ENCODE measurements at places on chromosomes 2 and 18.

GRCh38 chr18:39529358-39529757 is 1963.8 kb upstream of the CELF4 start:
- DNase-seq: no peak

DNA sequence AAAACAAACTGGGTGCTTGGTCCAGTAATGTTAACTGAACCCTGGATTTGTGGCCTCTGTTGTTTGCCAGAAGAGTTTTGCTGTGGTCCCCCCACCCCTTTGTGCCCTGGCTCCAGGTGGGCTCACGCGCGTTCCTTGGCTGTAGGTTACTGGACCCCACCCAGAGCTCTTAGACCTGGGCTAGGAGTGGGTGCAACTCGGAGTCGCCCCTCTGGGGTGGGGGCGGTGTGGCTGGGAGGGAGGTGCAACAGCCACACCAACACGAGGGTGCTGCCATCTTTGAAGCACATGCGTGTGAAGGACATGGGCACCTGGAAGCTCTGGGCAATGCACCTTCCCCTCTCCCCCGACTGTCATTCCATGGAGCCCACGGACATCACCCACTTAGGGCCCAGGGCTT is 92.7 kb downstream of the USP40 start:
- no peak for DNase-seq

- no peak for DNase-seq
These were observed 100.8 kb downstream of the CLIP4 start for GRCh38 chr2:29215739-29216608.

GRCh38 chr18:37330173-37330572 is 235.4 kb downstream of the CELF4 start:
- no peak for DNase-seq

All from inflammatory macrophage treated with lipopolysaccharide for 4 hours (primary cell).